NCI-H460 (cell line): ENCODE measurements at places on chromosomes 2 and 18.

GRCh38 chr2:72806280-72806945, 19.4 kb downstream of the EXOC6B start:
- DNase-seq, result no peak

DNA sequence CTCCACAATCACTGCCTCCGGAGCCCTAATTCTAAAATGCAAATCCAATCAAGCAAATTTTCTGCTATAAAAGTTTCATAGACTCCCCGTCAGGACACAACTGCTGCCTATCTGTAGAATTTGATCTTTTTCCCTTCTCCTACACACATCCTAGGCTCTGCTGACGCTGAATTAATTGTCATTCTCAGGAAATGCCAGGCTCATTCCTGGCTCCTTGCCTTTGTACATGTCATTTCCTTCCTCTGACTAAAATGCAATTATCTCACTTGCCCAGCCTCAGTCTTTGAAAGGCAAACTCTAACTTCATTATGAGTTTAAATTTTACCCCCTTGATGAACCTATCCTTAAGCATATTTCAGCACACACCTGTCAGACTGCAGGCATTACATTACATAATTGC, 844.9 kb upstream of the CRIM1 start:
- DNase-seq, result no peak

- DNase-seq, result no peak
Observed at GRCh38 chr18:63379639-63379962, 12.6 kb upstream of the KDSR start.

DNA sequence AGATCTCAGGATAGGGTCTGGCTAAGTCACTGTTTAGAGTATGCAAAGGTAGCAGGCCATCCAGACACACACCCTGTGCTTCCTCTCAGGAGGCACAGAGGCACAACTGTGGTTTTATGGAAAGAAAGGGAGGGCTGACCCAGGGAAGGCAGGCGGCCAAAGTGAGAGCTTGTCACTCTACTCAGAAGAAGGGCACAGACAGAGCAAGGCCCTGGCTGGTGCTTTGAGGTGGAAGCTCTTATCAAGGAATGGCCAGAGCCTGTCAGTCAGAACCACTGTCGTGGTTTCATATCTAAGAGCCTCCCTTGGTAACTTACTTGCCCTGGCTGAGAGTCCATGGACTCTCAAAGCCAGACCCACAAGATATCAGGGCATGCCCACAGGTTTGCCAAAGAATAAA, 40.7 kb downstream of the SLC9A2 start:
- DNase-seq, result no peak

DNA sequence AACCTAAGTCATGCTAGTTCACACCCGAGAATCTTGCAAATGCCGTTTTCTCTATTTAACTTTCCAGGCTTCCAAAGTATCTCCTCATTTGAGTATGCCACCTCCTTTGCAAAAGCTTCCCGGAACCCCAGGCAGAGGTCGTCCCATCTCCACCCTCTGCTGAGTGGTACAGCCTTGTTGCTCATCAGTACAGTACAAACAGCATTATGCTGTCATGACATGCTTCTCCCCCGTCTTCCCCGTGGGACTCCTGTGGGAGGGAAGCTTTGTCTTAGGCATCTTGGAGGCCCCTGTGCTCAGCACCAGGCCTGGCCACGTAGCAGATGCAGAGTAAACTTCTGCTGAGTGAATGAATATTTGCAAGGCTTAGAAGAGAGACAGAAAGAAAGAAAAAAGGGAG, 102.7 kb downstream of the CDCA7 start:
- DNase-seq, result no peak

- no peak for DNase-seq
Observed at GRCh38 chr2:27314709-27315108, 6.5 kb upstream of the UCN start.
